ENCODE measurements at places on chromosomes 11 and 22. TPM values are rescaled to one million over a fixed set of nuclear protein-coding genes. Genes with fewer than 3 reads are reported as not detected.

Gene KCNK7
- total RNA-seq = not detected

Gene OR52H1
- total RNA-seq = not detected

Gene GPHA2
- not detected for total RNA-seq

Gene CCDC73
- total RNA-seq = 0.20 TPM

Gene TMEM132A
- total RNA-seq = 9.3 TPM

Gene SLC1A2
- 3.1 TPM for total RNA-seq

GRCh38 chr11:119363081-119363850 lies 16.8 kb upstream of the MFRP start:
- no peak overlapping the region for H3K27ac ChIP-seq
- peak overlapping the region; percentile 57 for H3K4me3 ChIP-seq
- peaks cover 42% of the 10 kb centered on the region for H3K4me1 ChIP-seq
- H3K27me3 ChIP-seq = no peaks in the 10 kb centered on the region
- DNase-seq = peak; percentile 83
- H3K36me3 ChIP-seq = no peaks in the 10 kb centered on the region

- no peak overlapping the region for H3K27ac ChIP-seq
- no peak overlapping the region for H3K4me3 ChIP-seq
- H3K36me3 ChIP-seq = no peaks in the 10 kb centered on the region
- H3K4me1 ChIP-seq = no peaks in the 10 kb centered on the region
- H3K27me3 ChIP-seq = no peaks in the 10 kb centered on the region
Observed at GRCh38 chr11:42524534-42525227, 787.1 kb upstream of the API5 start.

- H3K27ac ChIP-seq = no peak overlapping the region
- peaks cover 99% of the 10 kb centered on the region for H3K36me3 ChIP-seq
- H3K4me3 ChIP-seq = no peak overlapping the region
- no peaks in the 10 kb centered on the region for H3K4me1 ChIP-seq
Observed at GRCh38 chr22:29531419-29531818, 22.1 kb downstream of the THOC5 start.

- DNase-seq = no peak
- H3K36me3 ChIP-seq = peaks cover 71% of the 10 kb centered on the region
- H3K27ac ChIP-seq = no peak overlapping the region
- no peak overlapping the region for H3K4me3 ChIP-seq
Observed at GRCh38 chr22:20087319-20088262, 7.5 kb downstream of the DGCR8 start.

DNA sequence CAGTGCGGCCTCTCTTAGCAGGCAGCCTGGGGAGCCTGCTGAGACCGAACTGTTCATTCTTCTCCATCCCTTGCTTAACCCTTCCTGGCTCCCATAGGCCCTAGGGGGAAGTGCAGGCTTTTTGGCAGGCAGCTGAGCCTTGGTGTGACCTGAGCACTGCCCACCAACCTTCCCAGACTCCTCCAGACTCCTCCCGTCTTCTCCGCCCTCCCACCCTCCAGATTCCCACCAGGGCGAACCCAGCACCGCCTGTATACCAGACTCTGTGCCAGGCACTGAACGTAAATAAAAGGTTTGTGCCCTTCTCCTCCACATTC lies 7.9 kb downstream of the RELT start:
- peaks cover 91% of the 10 kb centered on the region for H3K4me1 ChIP-seq
- H3K4me3 ChIP-seq = no peak overlapping the region
- peak overlapping the region; percentile 86 for H3K27ac ChIP-seq
- H3K27me3 ChIP-seq = no peaks in the 10 kb centered on the region
- DNase-seq = no peak
- H3K36me3 ChIP-seq = no peaks in the 10 kb centered on the region

DNA sequence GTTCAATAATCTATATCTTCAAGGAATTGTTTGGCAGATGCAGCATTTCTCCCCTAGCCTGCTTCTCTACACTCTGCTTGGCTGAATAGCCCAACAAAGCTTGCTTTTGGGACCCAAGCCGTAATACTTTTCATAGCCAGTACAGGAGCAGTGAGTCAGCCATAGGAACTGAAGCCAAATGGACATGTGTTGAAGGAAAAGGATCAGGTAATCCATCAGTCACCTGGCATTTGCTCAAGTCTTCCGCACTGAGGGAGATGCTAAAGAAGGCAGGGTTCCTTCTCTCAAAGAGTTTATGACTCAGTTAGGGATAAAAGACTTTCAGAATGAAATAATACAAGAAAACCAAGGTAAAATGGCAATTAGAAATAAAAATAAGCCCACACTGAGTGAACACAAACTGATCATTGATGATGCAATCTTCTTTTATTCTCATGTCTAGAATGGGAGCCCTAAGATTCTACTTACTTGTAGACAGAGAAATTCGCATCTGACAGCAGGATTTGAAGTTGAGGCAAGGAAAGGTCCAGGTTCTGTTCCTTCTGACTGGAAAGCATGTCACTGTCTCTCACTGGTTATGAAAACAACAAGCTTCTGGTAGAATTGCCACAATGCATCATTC lies 13.2 kb downstream of the C11orf87 start:
- H3K4me1 ChIP-seq = no peaks in the 10 kb centered on the region
- H3K27ac ChIP-seq = no peak overlapping the region
- H3K36me3 ChIP-seq = no peaks in the 10 kb centered on the region
- no peak overlapping the region for H3K4me3 ChIP-seq
- DNase-seq = no peak

Data from upper lobe of left lung (tissue), 6 donors.